Activated gamma-delta T cell treated with Interleukin-2 at 50 U/mL for 16 hours (primary cell): ENCODE measurements at places on chromosomes 4 and X.

- DNase-seq, result no peak
Observed at GRCh38 chr4:26779224-26779623, 81.4 kb upstream of the STIM2 start.

GRCh38 chr4:146343199-146343598 is 128.9 kb downstream of the REELD1 start:
- no peak for DNase-seq

- no peak for DNase-seq
Observed at GRCh38 chrX:1713296-1713695, 98.4 kb downstream of the ASMT start.

GRCh38 chr4:3390288-3390811 is 51.4 kb upstream of the HGFAC start:
- DNase-seq, result no peak

DNA sequence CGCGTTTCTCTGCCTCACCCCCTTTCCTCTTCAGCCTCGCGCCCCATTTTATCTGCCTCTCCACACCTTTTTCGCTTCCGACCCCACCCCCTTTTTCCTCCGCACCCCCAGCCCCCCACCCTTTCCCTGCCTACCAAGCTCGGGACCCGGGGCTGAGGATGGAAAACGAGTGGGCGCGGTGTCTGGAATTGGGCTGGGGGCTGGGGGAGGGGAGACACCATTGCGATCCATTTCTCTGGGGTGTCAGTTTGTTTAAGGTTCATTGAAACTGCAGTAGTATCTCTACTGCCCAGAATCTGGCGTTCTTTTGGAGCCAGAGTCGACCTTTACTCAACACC is 707 bp downstream of the SLC9A6 start:
- no peak for DNase-seq

GRCh38 chr4:151643564-151643963 is 117.2 kb downstream of the GATB start:
- DNase-seq, result no peak

GRCh38 chr4:87973283-87974169 is 2.0 kb upstream of the SPP1 start:
- DNase-seq, result peak; percentile 13

DNA sequence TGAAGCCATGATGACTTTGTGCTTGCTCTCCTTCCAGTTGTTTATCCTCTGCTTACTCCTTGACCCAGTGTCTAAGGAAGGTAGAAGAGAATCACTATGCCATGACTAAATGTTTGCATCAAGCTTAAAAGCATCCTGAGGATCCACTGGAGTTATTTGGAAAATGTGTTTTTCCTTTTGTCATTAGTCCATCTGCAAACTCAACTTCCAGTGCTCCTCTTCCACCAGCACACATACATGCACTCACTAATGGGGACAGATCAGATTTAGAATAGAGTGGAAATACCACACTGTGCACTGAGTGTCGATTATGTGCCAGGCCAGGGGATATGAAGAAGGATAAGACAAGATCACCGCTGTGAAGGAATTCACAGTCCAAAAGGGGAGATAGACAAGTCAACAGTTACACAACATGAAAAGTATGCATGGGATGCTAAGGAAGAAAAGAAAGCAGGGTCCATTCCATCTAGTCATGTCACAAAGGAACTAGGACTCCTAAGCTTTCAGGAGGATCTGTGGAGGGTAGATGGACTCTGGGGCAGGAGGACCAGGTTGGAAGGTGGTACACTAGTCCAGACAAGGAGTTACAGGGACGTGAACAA is 1.9 kb downstream of the OCIAD2 start:
- DNase-seq, result no peak

DNA sequence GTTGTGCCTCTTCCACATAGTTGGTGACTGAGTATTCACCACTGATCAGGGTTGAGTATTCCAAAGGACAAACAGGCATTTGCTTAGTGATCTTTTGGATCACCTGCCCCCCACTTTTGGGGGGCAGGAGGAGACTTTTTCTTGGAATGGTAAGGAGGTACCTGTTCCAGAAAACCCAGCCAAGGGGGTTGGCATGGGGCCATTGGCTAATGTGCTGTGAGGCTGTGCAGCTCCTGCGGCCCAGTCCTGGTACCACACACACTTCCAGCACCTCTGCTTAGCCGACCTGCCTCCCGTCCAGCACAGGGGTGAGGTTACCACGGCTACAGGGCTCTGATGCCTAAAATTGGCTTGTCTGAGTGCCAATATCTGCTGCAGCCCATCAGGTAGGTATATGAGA is 40.1 kb upstream of the MGST2 start:
- no peak for DNase-seq

DNA sequence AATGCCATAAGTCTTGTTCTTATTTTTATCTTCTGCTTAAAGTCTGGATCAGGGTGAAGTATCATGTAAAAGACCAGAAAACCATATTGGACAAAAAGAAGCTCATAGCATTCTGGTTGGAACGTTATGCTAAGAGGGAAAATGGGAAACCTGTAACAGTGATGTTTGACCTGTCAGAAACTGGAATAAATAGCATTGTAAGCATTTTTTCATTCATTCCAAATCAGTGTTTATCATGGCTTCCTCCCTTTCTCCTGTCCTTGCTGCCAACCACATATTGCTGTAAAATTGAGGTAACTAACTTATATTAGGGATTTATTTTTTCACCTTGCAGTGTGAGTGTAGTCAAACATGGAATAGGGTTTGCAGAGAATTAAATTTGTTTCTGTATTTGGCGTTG is 23.8 kb downstream of the MOSPD2 start:
- no peak for DNase-seq

GRCh38 chr4:82797405-82798111 is 1.0 kb downstream of the SCD5 start:
- DNase-seq, result peak; percentile 4

DNA sequence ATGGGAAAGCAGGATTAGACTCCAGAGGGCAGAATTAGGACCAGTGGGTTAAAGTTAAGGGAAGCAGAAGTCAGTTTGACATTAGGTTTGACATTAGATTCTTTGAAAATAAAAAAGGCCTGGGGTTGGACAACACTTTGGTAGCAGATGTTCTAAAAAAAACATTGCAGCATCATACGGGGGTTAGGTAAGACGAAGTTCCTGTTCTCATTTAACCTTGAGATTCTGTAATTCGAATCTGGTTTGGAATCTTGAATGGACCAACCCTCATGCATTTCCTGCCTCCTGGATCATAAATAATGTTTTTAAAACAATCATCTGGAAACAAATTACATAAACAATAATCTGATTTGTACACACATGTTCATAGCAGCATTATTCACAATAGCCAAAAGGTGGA is 181.0 kb downstream of the SHROOM3 start:
- no peak for DNase-seq

DNA sequence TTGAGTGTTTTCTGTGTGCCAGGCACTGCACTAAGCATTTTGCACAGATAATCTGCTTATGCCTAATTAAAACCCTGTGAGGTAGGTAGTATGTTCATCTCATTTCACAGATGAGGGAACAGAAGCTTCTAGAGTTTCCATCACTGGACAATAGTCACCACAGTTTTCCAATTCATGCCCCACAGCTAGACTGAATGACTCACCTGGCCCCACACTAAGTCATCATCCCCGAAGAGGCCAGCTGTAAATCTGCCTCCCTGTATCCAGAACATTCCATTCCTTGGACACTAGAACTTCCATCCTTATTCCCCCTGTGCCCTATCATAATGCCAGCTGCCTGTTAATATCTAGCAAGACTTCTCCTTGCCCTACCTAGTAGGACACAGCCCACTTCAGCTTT is 40.9 kb upstream of the NYX start:
- DNase-seq, result no peak

DNA sequence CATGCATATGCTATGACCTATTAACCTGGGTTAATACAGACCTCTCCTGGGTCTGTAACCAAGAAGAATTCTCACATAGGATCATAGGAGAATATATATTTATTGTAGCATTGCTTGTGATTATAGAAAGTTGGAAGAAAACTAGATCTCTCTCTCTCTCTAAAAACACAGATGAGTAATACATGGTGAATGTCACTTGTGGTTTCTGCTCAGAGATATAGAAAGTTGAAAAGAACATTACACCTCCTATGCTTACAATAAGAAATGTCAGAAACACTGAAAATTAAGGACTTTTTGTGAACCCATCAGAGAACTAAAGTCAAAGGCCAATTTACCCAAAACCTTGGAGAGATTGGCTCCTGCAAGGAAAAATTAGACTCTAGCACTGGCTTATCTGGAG is 1389.5 kb downstream of the FAM133A start:
- no peak for DNase-seq

DNA sequence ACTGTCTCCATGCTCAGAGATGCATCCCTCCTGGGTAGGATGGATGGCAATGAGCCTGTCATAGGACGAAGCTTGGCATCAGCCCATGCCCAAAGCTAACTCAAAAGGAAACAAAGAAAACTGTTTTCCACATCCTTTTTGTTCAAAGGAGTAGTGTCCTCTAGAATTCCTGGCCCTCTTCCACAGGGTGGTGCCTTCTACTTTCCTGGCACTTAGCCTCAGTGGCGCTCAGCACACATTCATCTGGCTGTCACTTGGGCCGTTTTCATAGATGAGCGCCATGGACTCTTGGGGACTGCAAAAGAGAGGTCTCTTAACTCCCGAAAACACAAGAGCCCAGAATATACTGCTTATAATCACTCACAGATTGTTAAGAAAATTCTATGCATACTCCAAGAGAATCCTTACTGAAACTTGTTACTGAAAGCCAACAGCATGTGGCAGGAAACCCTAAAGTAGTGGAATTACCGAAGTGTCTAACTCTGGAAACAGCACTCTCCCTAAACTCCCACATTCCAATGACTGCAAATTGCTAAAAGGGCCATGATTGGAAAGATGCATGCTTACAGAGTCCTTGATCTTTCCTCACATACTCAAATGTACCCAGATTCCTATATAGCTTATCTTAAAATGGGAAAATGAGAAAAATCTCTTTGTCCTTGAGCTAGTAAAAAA is 110.0 kb downstream of the HS6ST2 start:
- DNase-seq, result no peak

DNA sequence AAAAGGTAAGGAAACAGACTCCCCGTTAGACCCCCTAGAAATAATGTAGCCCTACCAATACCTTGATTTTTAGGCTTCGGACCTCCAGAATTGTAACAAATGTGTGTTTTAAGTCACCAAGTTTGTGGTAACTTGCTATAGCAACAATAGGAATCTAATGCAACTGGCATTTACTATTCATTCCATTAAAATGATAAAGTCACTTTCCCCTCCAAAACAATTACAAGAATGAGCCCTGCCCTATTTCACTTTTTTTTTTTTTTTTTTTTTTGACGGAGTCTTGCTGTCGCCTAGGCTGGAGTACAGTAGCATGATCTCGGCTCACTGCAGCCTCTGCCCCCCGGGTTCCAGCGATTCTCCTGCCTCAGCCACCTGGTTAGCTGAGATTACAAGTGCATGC is 3.5 kb upstream of the DDX60L start:
- DNase-seq, result no peak

GRCh38 chr4:13171292-13172057 is 312.7 kb downstream of the RAB28 start:
- no peak for DNase-seq
